PC-9 (cell line): ENCODE measurements at places on chromosomes 5 and 9.

DNA sequence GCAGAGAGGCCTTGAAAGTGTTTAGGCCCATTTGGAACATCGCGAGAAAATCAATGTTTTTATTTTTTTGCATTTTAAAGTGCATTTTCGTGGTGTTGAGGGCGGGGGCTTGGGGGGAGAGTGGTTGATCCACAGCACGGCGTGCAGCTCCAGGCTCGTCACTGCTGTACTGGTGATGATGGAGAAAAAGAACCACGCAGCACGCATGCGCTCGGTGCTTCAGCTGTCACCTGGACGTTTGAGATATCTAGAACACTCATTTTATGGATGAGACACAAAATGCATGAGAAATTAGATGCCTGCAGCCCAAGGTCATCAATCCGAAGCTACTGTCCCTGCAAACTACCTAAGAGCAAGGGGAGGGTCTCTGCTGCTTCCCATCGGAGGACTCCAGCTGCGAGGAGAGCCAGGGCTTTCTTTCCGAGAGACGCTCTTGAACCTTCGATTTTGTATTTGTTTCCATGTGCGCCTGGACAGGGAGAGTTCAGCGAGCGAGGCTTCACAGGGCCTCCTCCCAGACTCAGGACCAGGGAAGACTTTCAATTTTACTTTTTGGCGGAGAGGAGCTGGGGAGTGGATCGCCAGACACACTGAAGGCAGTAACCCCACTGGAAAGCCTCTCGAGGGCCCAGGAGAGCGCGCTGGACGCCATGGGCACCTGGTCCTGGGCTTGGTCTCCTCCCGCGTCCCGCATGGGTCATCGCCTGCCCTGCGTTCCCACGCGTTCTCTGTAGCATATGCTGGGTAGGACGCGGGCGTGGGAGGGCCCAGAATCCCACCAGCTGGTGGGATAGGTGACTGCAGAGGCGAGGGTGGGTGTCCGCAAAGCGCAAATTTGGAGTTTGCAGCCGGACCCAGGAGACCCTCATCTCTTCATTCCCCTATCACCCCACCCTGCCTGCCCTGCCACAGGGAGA lies 2.5 kb downstream of the DMRT2 start:
- DNase-seq = no peak

GRCh38 chr5:332843-333242 lies 11.3 kb downstream of the AHRR start:
- no peak for DNase-seq

DNA sequence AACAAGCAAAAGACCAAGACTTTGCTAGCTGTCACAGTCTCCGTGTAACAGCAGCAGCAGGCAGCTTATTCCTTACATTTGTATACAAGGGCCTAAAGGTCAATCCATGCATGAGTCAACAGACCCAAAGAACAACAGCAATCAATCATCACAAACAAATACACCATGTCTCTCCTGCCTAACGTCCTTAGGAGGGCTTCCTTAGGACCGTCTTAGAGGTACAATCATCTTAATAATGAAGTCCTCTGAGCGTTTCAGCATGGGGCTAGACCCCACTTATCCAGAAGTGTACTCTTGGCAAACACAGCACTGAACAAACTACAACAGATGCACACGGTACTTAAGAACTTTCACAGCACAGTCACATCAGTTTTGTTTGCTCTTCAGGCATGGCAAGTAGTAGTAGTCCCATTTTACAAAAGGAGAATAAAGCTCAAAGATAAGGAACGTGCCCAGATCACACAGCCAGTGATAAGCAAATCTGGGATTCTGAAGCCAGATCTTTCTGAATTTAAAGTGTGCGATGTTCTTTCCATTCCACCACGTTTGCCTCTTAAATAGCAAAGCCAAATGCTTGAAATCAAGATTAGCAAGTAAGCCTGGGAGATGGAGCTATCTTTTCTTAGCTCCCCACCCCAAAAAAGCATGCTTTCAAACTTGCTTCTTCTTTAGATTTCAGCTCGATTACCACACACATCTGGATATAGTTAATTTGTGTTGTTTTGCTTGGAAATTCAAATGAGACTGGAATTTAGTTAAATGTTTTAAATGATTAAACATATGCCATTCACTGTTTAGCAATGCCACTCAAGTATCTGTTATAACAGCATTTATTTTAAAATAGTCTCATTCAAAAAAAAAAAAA lies 24.2 kb downstream of the PSMB7 start:
- DNase-seq = peak; percentile 74

DNA sequence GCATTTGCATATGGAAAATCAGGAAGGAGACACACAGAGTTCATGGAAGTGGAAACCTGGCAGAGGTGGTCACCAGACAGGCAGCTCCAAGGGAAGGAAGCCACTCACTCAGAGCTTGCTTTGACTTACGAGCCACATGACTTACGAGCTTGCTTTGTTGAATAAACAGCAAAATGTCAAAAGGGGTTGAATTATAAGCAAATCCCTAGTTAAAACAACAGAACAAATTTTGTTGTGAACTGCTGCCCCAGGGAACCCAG lies 164.3 kb downstream of the SYK start:
- no peak for DNase-seq

GRCh38 chr9:104866191-104866590 lies 61.8 kb downstream of the ABCA1 start:
- DNase-seq = no peak

GRCh38 chr5:124162767-124163532 lies 583.5 kb downstream of the ZNF608 start:
- DNase-seq = peak; percentile 49
